ENCODE measurements at places on chromosomes 1 and 21. TPM values are rescaled to one million over a fixed set of nuclear protein-coding genes. Genes with fewer than 3 reads are reported as not detected.

ZZZ3 gene
- 86.3 TPM for total RNA-seq

ACOT11 gene
- 3.9 TPM for total RNA-seq

TMEM54 gene
- total RNA-seq = 33.1 TPM

FAM72A gene
- total RNA-seq = 2.9 TPM

IL19 gene
- total RNA-seq = not detected

DNAJC16 gene
- total RNA-seq = 20.0 TPM

EPHA10 gene
- total RNA-seq = not detected

OR2L3 gene
- total RNA-seq = not detected

- no peak for DNase-seq
Observed at GRCh38 chr1:53850082-53850673, 12.1 kb upstream of the NDC1 start.

DNA sequence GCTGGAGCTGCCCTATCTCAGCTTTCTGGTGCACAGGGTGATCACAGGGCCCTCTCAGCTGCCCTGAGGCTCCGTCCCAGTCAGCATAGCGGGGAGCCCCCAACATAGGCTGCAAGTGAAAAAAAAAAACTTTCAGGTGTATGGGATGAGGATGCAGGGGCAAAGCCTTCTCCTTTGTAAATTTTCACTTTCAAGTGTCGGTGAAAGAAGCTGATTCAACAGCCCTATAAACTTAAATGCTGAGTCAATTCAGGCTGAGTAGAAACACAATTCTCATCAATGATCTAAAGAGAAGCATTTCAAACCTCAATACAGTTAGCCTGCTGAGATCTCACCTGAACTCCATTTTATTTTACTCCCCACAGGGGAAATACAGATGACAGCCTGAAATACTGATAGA lies 171.2 kb downstream of the SEC16B start:
- DNase-seq = no peak

GRCh38 chr21:25133939-25134338 lies 473.3 kb downstream of the MRPL39 start:
- DNase-seq = no peak

DNA sequence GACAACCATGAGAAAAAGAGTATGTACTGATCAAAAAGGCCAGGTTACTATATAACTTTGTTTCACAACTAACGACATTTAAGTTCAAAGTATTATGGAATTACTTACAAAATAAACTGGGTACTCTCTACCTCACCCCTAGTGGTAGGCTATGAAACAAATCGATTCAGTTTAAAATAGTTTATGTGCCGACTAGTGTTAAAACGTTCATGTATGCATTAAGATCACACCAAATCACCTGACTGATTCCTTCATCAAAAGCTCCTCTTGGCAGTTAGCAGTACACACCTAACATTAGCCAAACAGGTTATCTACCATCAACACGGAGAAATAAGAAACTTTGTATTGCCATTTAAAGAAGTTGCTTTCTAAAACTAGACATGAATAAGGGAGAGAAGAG lies 137.1 kb downstream of the AKT3 start:
- DNase-seq = no peak

GRCh38 chr1:17020502-17020901 lies 8.8 kb upstream of the ATP13A2 start:
- no peak for DNase-seq

GRCh38 chr1:77170687-77171086 lies 48.5 kb downstream of the PIGK start:
- DNase-seq = peak; percentile 83

DNA sequence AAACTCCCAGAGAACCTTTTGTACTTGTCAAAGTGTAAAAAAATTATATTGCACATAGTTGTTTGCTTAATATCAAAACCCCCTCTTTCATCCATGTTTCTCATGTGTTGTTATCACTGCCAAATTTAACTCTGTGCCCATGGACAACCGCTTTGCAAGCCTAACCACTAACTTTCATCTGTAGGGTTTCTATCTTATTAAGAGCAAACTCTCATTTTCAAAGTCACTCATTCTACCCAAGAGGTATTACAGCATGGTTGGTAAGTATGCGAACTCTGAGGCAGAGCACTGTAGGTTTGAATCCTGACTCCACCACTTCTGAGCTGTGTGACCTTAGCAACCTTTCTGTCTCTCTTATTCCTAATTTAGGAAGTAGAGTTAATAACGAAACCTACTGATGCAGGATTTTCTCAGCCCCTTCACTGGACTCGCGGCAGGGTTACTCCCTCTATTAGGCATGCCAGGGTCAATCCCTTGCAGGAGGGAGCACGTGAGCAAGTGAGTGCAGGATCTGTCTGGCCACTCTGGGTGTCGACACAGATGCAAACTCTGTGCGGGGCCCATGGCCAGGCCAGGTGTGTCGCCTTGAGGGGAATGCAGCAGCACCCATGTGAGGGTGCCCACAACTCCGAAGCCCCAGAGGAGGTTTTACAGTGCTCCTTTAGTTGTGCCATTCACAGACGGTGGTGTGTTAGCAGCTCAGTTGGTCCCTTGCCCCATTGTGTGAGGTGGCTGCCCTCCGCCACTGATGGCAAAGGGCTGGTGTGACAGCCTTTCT lies 361.5 kb upstream of the ADGRL2 start:
- DNase-seq = no peak

GRCh38 chr1:112808861-112809684 lies 93.9 kb upstream of the PPM1J start:
- peak; percentile 66 for DNase-seq

DNA sequence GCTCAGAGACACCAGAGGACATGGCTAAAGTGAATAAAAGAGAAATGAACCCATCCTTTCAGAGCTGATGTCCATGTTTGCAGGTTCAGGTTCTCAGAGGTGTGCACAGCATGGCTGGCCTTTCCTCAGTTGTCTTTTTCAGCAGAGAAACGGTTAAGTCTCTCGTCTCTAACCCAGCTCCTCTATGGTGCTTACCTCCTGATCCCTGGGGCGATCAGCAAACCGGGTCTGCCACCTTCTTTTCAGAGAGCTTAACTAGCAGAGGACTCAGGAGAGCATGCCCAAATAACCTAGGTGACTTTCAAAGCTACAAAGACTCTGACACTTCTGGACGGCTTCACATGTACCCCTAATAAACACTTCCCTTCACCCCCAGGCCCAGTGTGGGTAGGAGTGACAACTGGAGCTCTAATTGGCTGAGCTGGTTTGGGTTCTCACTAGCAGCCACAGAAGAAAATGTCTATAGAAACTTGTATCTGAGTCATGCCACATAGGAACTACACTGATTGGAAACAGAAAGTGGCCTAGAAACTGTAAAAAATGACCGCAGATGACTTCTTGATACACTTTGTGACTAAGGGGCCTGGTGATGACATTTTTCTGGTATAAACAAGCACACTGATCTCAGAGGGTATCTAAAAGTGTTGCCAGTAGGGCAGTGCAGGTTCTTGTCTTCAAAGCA lies at the start of gene AIM2:
AIM2 (minus strand) TSS at position 329 of the 682 bp plus-strand sequence. CDS start 3,267 bp downstream, outside the sequence.
- no peak for DNase-seq

- DNase-seq = peak; percentile 48
Observed at GRCh38 chr1:22689505-22689904, 21.1 kb upstream of the EPHB2 start.

- DNase-seq = no peak
Observed at GRCh38 chr1:225435487-225435886, 7.6 kb upstream of the LBR start.

- DNase-seq = peak; percentile 79
Observed at GRCh38 chr21:46065215-46065913, 32.5 kb upstream of the COL6A2 start.

DNA sequence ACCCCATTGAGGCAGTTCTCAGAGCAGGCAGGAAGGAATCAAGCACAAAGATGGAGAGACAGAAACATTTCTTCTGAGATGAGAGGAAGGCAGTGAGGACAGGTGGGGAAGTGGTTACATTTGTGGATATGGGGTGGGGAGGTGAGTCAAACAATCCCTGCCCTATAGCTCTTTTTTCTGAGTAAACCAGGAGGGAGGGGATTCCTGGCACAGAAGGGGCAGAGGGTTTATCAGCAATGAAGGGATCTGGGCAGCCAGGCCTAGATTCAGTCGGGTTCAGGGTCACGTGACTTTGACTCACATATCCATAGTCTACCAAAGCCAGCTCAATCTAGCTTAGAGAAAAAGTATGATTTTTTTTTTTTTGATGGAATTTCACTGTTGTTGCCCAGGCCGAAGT lies 15.7 kb upstream of the PHC2 start:
- DNase-seq = no peak

GRCh38 chr1:22104094-22104493 lies 38.8 kb downstream of the WNT4 start:
- no peak for DNase-seq

- DNase-seq = no peak
Observed at GRCh38 chr1:10170239-10170574, 40.2 kb upstream of the KIF1B start.

- DNase-seq = peak; percentile 64
Observed at GRCh38 chr21:42636520-42637266, 16.7 kb upstream of the PDE9A start.

GRCh38 chr1:230831771-230832170 lies 36.5 kb downstream of the C1orf198 start:
- DNase-seq = peak; percentile 98

- no peak for DNase-seq
Observed at GRCh38 chr21:35732788-35733187, 327.5 kb downstream of the SETD4 start.

- no peak for DNase-seq
Observed at GRCh38 chr21:35537604-35538003, 488.5 kb upstream of the RUNX1 start.

- peak; percentile 12 for DNase-seq
Observed at GRCh38 chr1:231519166-231519565, 9.3 kb upstream of the TSNAX start.

DNA sequence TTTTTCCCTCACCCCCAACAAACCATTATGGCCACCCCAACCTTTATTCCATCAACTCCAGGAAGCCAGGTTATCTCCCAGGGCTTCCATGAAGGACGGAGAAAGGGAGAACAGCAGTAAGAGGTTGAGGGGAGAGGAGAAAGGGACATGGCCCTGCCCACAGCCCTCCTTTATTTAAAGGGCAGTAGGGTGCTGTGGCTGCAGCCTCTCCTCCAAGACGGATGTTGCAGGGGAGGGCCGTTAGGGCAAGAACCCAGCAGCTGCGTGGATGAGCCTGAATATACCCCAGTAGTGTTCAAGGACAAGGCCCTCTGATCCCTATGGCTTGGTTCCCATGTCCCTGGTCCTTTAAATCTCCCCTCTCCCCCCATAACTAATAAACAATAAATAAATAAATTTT lies 5.9 kb downstream of the RXFP4 start:
- no peak for DNase-seq

DNA sequence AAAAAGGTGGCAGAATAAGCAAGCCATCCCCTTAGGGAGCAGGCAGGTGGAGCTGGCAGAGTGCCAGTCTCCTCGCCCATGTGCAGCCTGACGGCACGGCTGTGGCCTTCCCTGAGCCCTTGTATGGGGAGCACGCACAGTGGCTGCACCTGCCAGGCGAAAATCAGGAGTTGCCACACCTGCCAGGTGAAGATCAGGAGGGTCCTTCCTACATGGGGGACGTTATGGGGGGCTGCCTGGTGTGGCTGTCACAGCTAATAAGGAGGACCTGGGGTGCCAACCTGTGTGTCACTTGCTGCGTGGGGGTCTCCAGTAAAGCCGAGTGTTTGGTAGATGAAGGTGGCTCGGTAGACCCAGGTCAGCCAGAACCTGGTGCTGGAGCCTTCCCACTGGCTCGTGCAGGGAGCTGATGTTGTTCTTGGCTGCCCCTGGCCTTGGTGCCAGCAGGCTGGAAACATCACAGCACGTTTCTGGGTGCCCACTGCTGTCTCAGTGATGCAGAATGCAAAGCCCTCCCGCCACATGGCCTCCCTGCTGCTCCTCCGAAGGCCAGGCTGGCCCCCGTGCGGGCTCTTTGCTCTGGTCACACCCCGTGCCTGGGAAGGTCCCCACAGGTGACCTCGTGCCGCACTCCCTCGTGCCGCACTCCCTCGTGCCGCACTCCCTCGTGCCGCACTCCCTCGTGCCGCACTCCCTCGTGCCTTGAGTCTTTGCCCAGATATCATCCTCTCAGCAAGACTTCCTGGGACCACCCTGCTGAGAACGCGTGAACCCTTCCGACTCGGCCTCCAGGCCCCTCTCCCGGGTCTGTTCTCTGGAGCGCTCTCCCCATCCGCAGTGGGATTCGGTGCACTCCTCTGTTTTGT lies 55.4 kb downstream of the SLC37A1 start:
- DNase-seq = no peak

- DNase-seq = peak; percentile 24
Observed at GRCh38 chr1:193730017-193730416, 543.6 kb upstream of the B3GALT2 start.

DNA sequence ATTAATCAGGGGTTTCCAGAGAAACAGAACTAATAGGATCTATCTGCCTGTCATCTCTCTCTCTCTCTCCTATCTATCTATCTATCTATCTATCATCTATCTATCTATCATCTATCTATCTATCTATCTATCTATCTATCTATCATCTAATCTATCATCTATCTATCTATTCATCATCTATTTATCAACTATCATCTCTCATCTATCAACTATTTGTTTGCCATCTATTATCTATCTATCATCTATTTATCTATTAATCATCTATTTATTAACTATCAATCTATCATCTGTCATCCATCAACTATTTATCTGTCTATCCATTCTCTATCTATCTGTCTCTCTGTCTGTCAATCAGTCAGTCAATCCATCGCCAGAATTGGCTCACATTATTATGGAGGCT lies 70.0 kb upstream of the MRPS6 start:
- no peak for DNase-seq

DNA sequence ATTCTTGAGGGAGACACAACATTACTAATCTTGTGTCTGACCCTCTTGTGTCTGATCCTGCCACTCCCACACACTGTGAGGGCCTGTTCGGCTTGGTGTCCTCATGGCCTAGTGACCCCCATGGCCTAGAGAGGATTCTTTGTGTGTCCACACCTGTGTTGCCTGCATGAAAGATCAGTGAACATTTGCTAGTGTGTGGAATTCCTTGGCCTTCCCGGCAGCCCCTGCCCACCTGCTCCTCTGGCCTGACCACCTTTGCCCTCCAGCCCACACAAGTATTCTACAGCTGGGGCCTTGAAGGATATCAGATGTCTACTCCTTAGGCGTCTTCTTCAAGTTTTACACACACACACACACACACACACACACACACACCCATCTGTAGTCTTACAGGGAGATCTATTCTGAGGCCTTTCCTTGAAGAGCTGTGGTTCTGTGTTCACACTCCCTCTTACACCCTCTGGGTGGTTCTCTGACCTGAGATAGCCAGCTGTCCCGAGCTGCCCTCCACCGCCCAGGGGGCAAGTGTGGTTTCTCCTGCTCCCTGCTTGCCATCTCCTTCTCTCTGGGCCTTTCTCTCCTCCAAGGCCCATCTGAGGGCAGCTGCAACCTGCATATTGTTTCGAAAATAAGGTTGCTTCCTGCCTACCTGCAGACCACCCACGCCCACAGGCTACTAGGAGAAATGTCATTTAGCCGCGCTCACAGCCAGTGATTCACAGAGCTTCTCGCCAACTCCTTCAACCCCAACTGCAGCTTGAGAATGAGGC lies 45.4 kb downstream of the CD247 start:
- DNase-seq = no peak

- peak; percentile 27 for DNase-seq
Observed at GRCh38 chr1:226135059-226135651, 51.4 kb downstream of the ACBD3 start.

- DNase-seq = peak; percentile 73
Observed at GRCh38 chr1:119549719-119550132, 42.7 kb downstream of the HSD3B1 start.

GRCh38 chr1:164562511-164562910 lies 3.5 kb downstream of the PBX1 start:
- DNase-seq = no peak

- peak; percentile 65 for DNase-seq
Observed at GRCh38 chr1:41900603-41901444, 17.9 kb downstream of the HIVEP3 start.
